ENCODE measurements at places on chromosomes 7 and 10.

DNA sequence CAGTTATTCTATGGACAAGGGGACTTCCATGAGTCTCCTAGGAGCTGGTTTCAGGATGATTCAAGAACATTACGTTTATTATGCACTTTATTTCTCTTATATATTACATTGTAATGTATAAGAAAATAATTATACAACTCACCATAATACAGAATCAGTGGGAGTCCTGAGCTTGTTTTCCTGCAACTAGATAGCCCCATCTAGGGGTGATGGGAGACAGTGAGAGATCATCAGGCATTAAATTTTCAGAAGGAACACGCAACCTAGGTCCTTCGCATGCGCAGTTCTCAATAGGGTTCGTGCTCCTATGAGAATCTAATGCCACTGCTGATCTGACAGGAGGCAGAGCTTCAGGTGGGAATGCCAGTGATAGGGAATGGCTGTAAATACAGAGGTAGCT lies 137.9 kb downstream of the ANKRD30A start:
- DNase-seq = no peak

- DNase-seq = no peak
These were observed 364.3 kb downstream of the PLXNA4 start for GRCh38 chr7:132211971-132212370.

GRCh38 chr7:50653126-50653864 lies 88.1 kb upstream of the DDC start:
- DNase-seq = no peak

- no peak for DNase-seq
These were observed 211.1 kb downstream of the MGMT start for GRCh38 chr10:129678186-129678585.

GRCh38 chr10:87722716-87723115 lies 63.0 kb downstream of the PAPSS2 start:
- no peak for DNase-seq

DNA sequence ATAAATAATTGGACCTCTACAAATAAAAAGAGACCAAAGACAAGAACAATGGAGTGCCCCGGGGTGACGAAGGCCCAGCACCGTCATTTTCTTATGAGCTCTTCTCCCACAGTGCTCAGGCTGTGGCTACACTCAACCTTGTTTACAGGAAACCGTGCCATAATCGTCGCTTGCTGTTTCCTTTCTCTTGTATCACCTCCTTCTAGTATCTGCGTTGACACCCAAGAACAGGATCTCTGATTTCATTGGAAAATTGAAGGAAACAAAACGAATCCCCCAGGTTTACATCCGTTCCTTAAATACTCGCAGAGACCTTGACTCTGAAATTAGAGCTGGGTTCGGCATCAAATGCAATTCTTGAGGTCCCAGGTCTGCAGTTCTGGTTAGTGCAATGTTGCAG lies 1.7 kb upstream of the IGFBP3 start:
- DNase-seq = no peak

DNA sequence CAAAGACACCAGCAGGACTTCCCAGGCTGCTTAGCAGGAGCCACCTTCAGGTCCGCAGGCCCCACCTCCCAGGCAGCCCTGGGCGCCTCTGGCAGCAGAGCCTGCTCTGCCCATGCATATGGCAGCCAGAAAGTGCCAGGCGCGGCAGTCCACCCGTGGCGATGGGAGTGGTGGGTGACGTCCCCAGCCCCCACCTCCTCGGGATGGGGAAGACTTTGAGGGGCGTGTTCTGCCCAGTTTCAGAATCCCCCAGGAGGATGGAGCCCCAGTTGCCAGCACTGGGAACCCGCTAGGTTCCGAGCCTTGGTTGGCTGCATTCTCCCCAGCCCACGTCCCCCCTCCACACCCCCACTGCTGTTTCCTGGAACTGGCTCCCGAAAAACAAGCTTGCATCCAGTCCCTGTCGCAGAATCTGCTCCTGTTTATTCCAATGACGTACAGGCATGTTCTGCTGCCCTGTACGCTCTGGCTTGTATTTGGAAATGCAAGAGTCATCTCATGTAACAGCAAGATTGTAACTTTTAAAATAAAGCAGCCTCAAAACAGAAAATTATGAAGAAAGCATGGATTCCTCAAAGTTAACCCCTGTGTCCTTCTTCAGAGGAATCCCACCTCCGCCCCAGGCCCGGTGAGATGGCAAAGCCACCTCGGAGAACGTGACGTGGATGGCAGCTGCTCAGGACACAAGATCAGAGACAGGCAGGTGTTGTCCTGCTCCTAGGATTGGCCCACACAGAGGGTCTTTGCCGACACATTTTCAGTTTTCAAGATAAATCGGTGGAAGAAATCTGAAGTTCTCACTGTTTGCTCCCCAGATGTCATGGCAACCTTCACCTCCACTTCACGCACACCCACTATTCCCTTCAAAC lies 87.8 kb upstream of the PPP2R2D start:
- DNase-seq = no peak
